ENCODE measurements at places on chromosomes 7 and 10. TPM values are rescaled to one million over a fixed set of nuclear protein-coding genes. Genes with fewer than 3 reads are reported as not detected.

LIPF gene
- polyA plus RNA-seq, result not detected

ORAI2 gene
- polyA plus RNA-seq, result 50.0 TPM

PDE6C gene
- not detected for polyA plus RNA-seq

LRRC17 gene
- not detected for polyA plus RNA-seq

MOGAT3 gene
- polyA plus RNA-seq, result not detected

PRPF18 gene
- 26.8 TPM for polyA plus RNA-seq

ZWINT gene
- polyA plus RNA-seq, result 0.74 TPM

PVRIG gene
- polyA plus RNA-seq, result 0.38 TPM

MAGI2 gene
- not detected for polyA plus RNA-seq

NXPH1 gene
- polyA plus RNA-seq, result not detected

AOC1 gene
- polyA plus RNA-seq, result not detected

H2AZ2 gene
- 89.1 TPM for polyA plus RNA-seq

HMX3 gene
- not detected for polyA plus RNA-seq

ELN gene
- polyA plus RNA-seq, result not detected

EGR2 gene
- polyA plus RNA-seq, result 10.3 TPM

LMOD2 gene
- not detected for polyA plus RNA-seq

CUL2 gene
- 12.9 TPM for polyA plus RNA-seq

TUBAL3 gene
- polyA plus RNA-seq, result not detected

NUTM2A gene
- polyA plus RNA-seq, result 0.08 TPM

TAS2R3 gene
- not detected for polyA plus RNA-seq

SDK1 gene
- polyA plus RNA-seq, result not detected

SPOCK2 gene
- 1.6 TPM for polyA plus RNA-seq

OR6B1 gene
- polyA plus RNA-seq, result not detected

IGFBP3 gene
- not detected for polyA plus RNA-seq

PCGF6 gene
- 6.2 TPM for polyA plus RNA-seq

FFAR4 gene
- polyA plus RNA-seq, result 0.97 TPM

PPP1R17 gene
- polyA plus RNA-seq, result 2.0 TPM

FOXI2 gene
- not detected for polyA plus RNA-seq

FLNC gene
- polyA plus RNA-seq, result not detected

TMEM236 gene
- not detected for polyA plus RNA-seq

HSPA14 gene
- polyA plus RNA-seq, result 10.4 TPM

All from CD14-positive monocyte (primary cell).